ENCODE measurements at places on chromosomes 5 and 9.

DNA sequence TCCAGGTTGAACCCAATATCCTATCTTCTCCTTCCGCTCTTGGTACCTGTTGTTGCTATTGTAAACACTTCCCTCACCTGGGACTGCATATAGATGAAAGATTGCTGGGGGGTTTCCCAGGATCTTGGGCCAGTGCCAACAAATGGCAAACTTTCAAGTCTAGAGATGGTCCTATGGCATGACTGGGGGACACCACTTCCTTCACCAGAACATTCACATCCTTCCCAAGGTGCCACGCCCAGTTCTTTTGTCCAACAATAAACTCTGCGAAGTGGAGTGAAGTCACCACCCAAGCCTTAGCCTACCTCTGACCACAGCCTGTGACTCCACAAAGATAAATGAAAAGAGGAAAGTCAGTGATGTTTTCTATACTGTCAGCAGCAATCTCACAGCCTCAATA, 34.4 kb downstream of the DOCK8 start:
- no peaks in the 10 kb centered on the region for H3K36me3 ChIP-seq
- H3K27ac ChIP-seq, result no peak overlapping the region
- peaks cover 5% of the 10 kb centered on the region for H3K4me1 ChIP-seq
- no peak for DNase-seq
- H3K4me3 ChIP-seq, result no peak overlapping the region

DNA sequence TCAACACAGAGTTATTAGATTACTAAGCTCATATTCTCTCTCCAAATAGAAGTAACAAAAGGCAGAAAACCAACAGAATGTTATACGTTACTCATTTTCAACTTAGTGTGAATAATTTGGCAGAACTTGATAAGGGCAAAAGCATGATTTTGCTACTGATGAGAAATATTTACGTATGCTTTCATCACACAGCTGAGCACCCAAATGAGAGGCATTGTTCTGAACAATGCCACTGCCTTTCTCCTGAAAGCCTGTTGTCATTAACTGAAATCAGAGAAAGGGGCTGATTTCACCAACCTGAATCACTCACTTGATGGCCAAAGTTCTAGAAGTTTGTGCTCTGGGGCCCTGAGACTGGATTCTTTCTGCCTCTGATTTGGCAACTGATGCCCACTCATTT, 367.5 kb upstream of the PTGER4 start:
- no peaks in the 10 kb centered on the region for H3K36me3 ChIP-seq
- no peak overlapping the region for H3K4me3 ChIP-seq

GRCh38 chr9:14924230-14925219, 14.3 kb upstream of the FREM1 start:
- no peaks in the 10 kb centered on the region for H3K4me1 ChIP-seq
- no peak for DNase-seq
- no peaks in the 10 kb centered on the region for H3K36me3 ChIP-seq
- H3K4me3 ChIP-seq, result peak overlapping the region; percentile 12
- H3K27ac ChIP-seq, result no peak overlapping the region

DNA sequence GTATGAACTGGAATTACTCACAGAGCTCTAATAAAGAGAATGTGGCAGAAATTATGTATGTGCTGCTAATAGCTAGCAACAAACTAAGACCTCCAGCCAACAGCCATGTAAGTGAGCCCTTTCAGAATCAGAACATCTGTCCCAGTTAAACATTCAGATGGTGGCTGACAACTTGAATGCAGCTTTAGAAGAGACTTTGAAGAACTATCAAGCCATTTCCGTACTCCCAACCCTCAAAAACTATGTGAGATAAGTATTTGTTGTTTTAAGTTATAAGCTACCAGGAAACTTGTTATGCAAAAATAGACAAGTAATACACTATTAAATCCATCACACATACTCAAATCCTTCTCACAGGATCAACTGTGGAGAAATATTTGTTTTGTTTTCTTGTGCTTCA, 205.2 kb upstream of the EDIL3 start:
- no peaks in the 10 kb centered on the region for H3K36me3 ChIP-seq
- no peaks in the 10 kb centered on the region for H3K27me3 ChIP-seq
- H3K4me1 ChIP-seq, result no peaks in the 10 kb centered on the region
- DNase-seq, result no peak

DNA sequence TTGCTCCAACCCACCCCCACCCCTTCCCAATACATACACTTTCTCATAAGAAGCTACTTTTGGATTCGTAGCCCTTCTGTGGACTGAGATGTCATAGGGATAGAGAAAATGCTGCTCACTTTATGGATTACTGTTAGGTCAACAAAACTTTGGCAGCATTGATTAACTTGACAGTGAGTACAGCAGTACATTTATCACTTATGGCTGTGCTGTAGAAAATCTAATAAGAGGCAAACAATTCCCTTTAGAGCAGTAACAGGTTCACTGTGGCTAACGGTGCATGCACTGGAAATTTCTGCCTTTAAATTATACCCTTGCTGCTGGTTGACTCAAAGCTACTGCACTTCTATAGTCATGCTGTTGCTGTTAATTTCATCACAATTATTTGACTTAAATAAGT, 59.2 kb downstream of the PPIC start:
- no peaks in the 10 kb centered on the region for H3K4me1 ChIP-seq
- no peaks in the 10 kb centered on the region for H3K36me3 ChIP-seq
- H3K27ac ChIP-seq, result no peak overlapping the region
- H3K27me3 ChIP-seq, result no peaks in the 10 kb centered on the region
- no peak overlapping the region for H3K4me3 ChIP-seq
- DNase-seq, result no peak

GRCh38 chr9:6006749-6007057, 8.7 kb downstream of the RANBP6 start:
- peak overlapping the region; percentile 85 for H3K4me3 ChIP-seq
- H3K4me1 ChIP-seq, result peaks cover 3% of the 10 kb centered on the region
- H3K27me3 ChIP-seq, result no peaks in the 10 kb centered on the region
- no peaks in the 10 kb centered on the region for H3K36me3 ChIP-seq
- peak overlapping the region; percentile 98 for H3K27ac ChIP-seq
- no peak for DNase-seq

- DNase-seq, result no peak
- no peaks in the 10 kb centered on the region for H3K4me1 ChIP-seq
- H3K27me3 ChIP-seq, result no peaks in the 10 kb centered on the region
- no peak overlapping the region for H3K27ac ChIP-seq
- H3K36me3 ChIP-seq, result no peaks in the 10 kb centered on the region
- no peak overlapping the region for H3K4me3 ChIP-seq
Measured at GRCh38 chr9:31275419-31275818, 1109.0 kb upstream of the ACO1 start.

DNA sequence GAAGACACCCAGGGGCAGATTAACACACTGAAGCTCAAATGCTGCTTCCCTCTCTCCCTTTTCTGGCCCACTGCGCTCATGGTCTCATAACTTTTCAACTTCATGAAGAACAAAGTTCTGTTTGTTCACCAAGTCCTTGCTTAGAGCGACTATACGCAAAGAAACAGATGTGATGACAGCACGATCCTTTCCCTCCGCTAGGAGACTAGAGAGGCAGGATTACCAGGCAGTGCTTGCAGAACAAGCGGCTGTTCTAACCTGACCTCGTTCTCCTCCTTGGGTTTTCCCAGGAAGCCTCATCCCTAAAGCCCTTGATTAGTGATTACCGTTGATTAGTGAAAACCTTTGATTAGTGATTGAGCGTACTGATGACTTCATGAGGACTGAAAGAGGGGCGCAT, 649.9 kb downstream of the IRX1 start:
- H3K27ac ChIP-seq, result no peak overlapping the region
- H3K4me1 ChIP-seq, result no peaks in the 10 kb centered on the region
- H3K36me3 ChIP-seq, result no peaks in the 10 kb centered on the region
- H3K27me3 ChIP-seq, result no peaks in the 10 kb centered on the region
- no peak overlapping the region for H3K4me3 ChIP-seq

DNA sequence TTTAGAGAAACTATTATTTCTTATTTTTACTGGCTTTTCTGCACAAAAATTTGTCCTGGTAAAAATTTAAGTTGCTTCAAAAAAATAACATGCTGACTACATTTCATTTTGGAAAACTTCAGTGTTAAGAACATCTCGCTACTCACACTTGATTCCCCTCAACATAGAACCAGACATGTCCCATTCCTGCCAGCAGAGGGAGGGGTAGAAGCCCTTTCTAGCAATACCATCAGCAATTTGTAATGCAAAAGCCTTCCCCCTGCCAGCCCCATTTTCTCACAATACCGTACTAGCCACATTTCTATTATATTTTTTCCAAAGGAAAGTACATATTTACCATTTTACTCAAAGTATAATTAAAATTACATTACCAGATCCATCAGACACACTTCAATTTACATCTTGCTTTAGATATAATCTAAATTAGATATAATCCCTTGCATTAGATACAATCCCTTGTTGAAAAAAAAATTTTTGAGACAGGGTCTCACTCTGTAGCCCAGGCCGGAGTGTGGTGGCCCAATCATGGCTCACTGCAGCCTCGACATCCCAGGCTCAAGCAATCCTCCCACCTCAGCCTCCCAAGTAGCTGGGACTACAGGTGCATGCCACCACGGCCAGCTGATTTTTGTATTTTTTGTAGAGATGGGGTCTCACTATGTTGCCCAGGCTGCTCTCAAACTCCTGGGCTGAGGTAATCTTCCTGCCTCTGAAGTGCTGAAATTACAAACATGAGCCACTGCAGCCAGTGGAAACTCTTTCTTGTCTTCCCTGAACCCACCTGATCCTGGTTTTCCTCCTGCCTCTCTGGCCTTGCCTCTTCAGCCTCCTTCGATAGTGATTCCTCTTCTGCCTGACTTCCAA, 39.6 kb upstream of the IDNK start:
- DNase-seq, result no peak
- no peaks in the 10 kb centered on the region for H3K36me3 ChIP-seq
- H3K4me1 ChIP-seq, result no peaks in the 10 kb centered on the region
- no peak overlapping the region for H3K4me3 ChIP-seq
- no peak overlapping the region for H3K27ac ChIP-seq
- no peaks in the 10 kb centered on the region for H3K27me3 ChIP-seq

GRCh38 chr5:543755-544674, 19.8 kb upstream of the SLC9A3 start:
- H3K36me3 ChIP-seq, result no peaks in the 10 kb centered on the region
- H3K4me1 ChIP-seq, result no peaks in the 10 kb centered on the region
- no peak overlapping the region for H3K27ac ChIP-seq
- no peak for DNase-seq
- H3K27me3 ChIP-seq, result no peaks in the 10 kb centered on the region

GRCh38 chr9:95103281-95103771, 214.2 kb downstream of the FANCC start:
- no peaks in the 10 kb centered on the region for H3K27me3 ChIP-seq
- H3K36me3 ChIP-seq, result no peaks in the 10 kb centered on the region
- H3K4me3 ChIP-seq, result no peak overlapping the region
- no peaks in the 10 kb centered on the region for H3K4me1 ChIP-seq
- DNase-seq, result no peak
- no peak overlapping the region for H3K27ac ChIP-seq

- H3K4me3 ChIP-seq, result no peak overlapping the region
- no peaks in the 10 kb centered on the region for H3K36me3 ChIP-seq
- H3K27ac ChIP-seq, result no peak overlapping the region
- no peaks in the 10 kb centered on the region for H3K4me1 ChIP-seq
- no peaks in the 10 kb centered on the region for H3K27me3 ChIP-seq
Measured at GRCh38 chr5:142587354-142587965, 98.4 kb downstream of the FGF1 start.

DNA sequence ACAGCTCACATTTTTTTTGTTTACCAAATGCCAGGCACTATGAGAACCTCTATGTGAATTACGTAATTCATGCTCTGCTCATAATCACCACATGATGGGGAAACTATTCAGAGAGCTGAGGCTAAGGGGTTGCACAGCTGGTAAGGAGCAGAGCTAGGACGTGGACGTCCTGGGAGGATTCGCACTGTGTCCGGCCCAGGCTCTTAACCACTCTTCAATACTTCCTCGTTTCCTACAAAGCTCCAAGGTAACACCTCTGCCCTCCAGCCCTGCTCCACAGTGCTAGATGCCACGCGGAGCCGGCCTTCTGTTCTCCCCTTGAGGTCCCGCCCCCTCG, 8.7 kb downstream of the PHF19 start:
- H3K27ac ChIP-seq, result peak overlapping the region; percentile 93
- DNase-seq, result no peak
- H3K36me3 ChIP-seq, result no peaks in the 10 kb centered on the region
- no peaks in the 10 kb centered on the region for H3K4me1 ChIP-seq
- peak overlapping the region; percentile 50 for H3K4me3 ChIP-seq

GRCh38 chr9:131013771-131014676, 5.0 kb downstream of the LAMC3 start:
- no peaks in the 10 kb centered on the region for H3K36me3 ChIP-seq
- H3K27ac ChIP-seq, result peak overlapping the region; percentile 71
- no peaks in the 10 kb centered on the region for H3K4me1 ChIP-seq
- no peak for DNase-seq
- H3K4me3 ChIP-seq, result no peak overlapping the region

DNA sequence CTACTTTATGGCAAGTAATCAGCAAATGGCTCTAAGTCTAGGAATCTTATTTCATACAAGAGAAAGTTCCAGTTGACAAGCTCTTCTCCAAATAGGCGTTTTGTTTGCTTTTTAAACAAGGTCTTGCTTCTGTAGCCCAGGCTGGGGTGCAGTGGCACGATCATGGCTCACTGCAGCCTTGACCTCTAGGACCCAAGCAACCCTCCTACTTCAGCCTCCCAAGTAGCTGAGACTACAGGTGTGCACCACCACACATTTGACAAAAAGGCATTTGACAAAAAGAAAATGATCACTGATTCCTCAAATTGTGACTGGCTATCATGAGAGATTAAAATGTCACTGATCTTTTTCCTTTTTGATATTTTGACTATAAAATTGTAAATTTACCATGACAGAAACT, 31.8 kb downstream of the NR6A1 start:
- no peaks in the 10 kb centered on the region for H3K27me3 ChIP-seq
- H3K36me3 ChIP-seq, result no peaks in the 10 kb centered on the region
- DNase-seq, result no peak
- peaks cover 3% of the 10 kb centered on the region for H3K4me1 ChIP-seq
- H3K27ac ChIP-seq, result no peak overlapping the region

- H3K4me3 ChIP-seq, result no peak overlapping the region
- no peak for DNase-seq
- H3K4me1 ChIP-seq, result no peaks in the 10 kb centered on the region
- no peaks in the 10 kb centered on the region for H3K27me3 ChIP-seq
- H3K27ac ChIP-seq, result no peak overlapping the region
Measured at GRCh38 chr9:77705636-77706035, 57.5 kb upstream of the GNA14 start.

- no peak for DNase-seq
- no peak overlapping the region for H3K27ac ChIP-seq
- H3K4me1 ChIP-seq, result no peaks in the 10 kb centered on the region
- H3K36me3 ChIP-seq, result no peaks in the 10 kb centered on the region
Measured at GRCh38 chr9:99180662-99181061, 41.1 kb downstream of the ALG2 start.

DNA sequence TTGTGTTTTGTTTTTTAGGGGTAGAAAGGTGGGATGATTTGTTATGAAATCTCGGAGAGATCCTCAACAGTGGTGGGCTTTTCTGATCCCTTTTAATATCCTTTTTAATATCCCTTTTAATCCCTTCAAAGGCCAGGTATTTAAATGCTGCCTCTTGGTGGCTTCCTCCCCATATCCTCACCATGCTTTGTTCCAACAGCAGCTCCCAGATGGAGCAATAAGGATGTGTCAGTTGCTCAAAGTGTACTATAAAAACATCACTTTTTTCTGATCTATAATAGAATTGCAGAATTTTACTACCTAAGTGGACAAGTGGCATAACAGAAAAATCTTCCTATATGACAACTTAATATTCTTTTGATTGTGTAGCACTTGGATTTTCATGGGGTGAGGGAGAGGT, 160.1 kb downstream of the GNAQ start:
- H3K27me3 ChIP-seq, result no peaks in the 10 kb centered on the region
- no peak for DNase-seq
- H3K4me1 ChIP-seq, result no peaks in the 10 kb centered on the region
- H3K27ac ChIP-seq, result no peak overlapping the region
- H3K4me3 ChIP-seq, result no peak overlapping the region

Measured in breast epithelium (tissue), 4 donors.